Ecto neural progenitor cell (in vitro differentiated cells): ENCODE measurements at places on chromosomes 5 and 9.

DNA sequence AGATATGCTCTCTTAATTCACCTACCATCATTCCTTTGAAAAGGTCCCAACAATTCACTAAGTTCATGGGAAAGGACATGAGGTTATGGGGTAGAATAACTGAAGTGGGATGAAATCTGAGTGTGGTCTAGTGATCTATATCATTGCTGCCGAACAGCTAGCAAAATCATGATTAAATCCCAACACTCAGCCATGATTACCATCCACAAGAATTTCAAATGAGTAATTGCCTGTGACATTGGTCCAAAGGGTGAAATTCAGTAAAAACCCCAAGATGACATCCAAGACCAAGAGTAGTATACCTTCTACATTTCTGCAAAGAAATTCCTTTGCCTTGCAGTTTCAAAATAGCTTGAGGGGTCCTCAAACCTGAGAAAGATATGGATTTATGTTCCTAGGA lies 225.6 kb downstream of the SPOCK1 start:
- no peak for DNase-seq

DNA sequence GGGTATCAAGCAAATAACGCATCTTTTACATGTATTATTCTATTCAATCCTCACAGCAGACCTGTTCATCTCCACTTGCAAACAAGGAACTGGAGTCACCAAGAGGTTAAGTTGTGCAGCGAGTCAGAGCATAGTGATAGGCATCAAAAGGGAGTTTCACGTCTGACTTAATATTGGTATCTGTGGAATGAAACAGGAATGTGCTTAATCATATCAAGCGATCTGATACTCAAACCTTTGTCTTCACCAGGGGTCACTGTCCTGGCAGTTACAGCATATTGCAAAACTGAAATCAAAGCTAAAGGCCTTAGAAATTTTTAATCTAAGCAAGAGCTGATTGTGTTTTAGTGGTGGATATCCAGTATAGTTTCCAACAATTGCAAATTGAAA lies 271.6 kb downstream of the PLK2 start:
- no peak for DNase-seq

DNA sequence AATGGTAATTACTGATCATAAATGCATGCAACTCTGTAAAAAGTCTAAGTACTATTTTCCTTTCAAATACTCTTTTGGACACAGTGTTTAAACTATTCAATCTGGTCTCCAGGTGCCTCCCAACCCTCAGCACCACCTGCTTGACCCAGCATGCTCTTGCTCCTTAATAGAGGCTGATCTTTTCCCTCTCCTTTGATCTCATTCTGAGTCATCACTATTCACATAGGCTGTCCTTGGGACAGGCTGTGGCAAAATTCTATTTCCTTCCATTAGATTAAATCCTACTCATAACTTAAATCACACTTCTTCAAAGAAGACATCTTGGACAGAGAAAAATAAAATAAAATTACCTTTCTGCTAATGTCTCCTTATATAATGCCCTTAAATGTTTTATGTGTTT lies 199.4 kb upstream of the ST8SIA4 start:
- no peak for DNase-seq

- no peak for DNase-seq
These were observed 661.6 kb upstream of the C9orf72 start for GRCh38 chr9:28234894-28235277.

DNA sequence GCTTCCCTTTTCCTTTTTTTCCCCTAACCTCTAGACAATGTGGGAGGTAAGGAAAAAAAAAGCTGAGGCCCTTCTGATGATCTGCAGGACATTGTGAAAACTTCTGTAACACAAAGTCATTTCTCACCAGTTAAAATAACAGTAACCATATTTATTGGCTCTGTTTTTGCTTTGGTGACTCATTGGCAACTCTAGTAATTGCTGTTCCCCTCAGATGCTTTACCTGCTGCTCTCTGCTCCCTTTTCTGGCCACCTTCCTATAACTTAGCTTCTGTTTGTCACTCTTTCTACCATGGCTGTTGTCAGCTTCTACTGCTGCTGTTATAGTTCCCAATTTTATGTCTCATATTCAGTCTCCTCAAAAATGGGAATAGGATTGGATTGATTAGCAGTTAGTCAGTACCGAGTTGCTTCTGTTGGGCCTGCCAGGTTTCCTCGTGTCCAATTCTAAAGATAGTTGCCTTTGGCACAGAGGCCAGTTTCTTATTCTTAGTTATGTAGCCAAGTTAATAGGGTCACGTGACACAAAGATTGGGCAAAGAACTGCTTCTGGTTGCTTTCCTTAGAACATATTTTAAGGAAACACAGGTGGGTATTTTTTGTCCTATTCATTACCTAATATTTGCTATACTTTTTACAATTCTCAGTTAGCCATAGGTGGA lies 16.8 kb downstream of the SCAMP1 start:
- DNase-seq, result no peak

- DNase-seq, result no peak
These were observed 26.8 kb upstream of the GABRP start for GRCh38 chr5:170756691-170757090.

DNA sequence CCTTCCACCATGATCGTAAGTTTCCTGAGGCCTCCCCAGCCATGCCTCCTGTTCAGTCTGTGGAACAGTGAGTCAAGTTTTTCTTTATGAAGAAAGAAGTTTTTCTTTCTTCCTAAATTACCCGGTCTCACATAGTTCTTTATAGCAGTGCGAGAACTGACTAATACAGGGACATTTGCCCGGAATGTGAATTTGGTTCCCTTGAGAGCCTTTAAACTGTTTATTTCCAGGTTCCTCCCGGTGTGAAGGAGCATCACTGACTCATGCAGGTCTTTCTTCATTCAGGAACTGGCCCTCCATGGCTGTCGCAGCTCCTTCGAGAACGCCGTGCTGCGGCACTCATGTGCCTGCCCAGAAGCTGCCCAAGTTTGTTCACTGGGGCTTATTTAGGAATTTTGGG lies 87.7 kb downstream of the PTCH1 start:
- DNase-seq, result no peak

DNA sequence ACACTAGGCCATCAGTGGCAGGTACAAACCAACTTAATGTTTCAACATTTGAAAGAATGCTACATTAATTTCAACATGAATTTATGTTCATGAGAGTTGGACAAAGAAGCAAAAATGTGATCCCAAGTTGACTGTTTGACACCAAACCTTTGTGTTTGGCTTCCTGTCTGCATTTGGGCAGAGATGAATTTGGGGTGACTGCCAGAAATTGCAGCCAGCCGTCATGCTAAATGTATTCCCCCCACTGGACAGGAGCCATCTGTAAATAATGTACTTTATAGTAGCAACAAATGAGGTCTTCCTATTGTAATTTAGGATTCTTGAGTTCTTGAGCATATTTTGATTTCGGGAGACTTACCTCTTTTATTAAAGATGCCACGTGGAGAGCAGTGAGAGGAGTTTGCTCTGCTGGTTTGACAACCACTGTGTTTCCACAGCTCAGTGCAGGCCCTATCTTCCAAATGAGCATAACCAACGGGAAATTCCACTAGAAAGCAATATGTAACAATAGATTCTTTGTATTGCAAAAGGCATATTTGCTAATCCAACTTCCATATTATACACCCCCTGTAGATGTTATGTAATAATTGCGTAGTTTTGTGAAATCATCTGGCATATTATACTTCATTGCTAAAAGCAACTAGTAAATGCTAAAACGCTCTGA lies 27.6 kb downstream of the ALDH1A1 start:
- no peak for DNase-seq

GRCh38 chr5:38265546-38266179 lies 7.3 kb downstream of the EGFLAM start:
- DNase-seq, result peak; percentile 88

GRCh38 chr5:61186634-61187033 lies 24.4 kb upstream of the SMIM15 start:
- DNase-seq, result no peak

DNA sequence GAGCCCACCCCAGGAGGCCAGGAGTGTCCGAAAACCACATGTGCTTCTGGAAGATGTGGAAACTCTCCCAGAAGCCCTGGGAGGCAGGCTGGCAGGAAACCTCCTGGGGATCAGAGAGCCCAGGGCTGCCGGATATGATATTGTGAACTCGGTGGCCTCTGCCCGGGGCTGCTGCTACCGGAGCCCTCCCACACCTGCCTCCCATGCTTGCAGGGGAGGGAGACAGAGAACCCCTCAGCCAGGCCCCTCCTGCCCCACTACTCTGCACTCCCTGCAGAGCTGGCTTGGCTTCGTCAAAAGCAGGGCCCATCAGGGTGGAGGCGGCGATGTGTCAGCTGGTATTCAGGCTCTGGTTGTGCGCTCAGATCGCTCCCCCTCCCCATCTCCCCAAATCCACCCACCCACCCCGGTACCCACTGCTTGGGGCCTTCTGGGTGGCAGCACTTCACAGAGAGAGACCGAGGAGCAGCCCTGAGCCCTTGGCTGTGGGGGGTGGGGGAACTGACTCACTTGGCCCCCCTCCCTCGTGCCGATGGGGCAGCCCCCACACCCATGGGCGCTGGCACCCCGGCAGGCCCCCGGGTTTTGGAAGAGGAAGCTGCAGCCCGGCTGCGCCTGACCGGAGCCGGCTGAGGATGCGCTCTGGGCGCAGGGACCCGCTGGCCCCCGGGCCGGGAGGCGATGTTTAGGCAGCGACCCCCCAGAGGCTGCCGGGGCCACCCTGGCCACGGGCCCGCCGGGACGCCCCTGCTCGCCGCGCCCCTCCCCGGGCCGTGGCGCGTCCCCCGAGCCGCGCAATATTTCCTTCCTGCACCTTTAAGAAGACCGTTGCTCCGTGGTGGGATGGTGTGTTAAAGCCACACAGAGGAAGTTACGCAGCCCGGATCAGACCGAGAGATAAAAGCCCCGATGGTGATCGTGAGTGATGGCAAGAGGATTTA lies 786 bp upstream of the NTNG2 start:
- peak; percentile 54 for DNase-seq

- DNase-seq, result no peak
These were observed 359.6 kb downstream of the DEPDC1B start for GRCh38 chr5:60340326-60340725.

DNA sequence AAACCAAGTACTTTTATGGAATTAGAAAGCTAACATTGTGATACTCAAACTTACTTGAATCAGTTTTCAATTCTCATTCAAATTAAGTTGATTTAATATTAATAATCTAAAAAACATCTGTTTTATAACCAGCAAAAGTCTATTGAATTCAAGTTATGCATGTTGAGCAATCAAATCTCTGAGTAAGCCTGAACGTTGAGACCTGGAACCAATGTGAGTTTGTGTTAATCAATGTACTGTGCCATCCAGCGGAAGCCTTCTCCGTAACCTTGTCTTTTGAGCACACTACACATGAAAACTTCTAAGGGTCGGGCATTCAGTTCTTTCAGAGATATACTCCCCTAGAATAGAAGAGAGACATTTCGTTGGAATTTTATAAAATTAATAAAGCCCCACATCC lies 25.9 kb downstream of the SAR1B start:
- DNase-seq, result no peak

DNA sequence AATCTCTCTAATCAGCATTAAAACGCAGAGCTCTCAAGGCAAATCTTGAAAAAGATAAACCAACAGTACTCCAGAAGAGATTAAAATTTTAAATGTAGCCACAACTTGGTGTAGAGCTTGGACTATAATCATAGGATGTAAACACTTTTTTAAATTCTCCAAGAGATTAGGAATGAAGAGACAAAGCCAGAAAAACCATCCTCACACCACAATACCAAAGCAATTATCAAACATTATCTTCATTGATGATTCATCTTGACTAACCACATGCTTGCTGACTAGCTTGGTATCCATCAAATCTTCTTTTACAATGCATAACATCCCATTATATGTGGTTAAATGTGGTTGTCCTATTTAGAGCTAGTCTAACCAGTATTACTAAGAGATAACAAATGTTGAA lies 815.1 kb downstream of the TLE1 start:
- no peak for DNase-seq

DNA sequence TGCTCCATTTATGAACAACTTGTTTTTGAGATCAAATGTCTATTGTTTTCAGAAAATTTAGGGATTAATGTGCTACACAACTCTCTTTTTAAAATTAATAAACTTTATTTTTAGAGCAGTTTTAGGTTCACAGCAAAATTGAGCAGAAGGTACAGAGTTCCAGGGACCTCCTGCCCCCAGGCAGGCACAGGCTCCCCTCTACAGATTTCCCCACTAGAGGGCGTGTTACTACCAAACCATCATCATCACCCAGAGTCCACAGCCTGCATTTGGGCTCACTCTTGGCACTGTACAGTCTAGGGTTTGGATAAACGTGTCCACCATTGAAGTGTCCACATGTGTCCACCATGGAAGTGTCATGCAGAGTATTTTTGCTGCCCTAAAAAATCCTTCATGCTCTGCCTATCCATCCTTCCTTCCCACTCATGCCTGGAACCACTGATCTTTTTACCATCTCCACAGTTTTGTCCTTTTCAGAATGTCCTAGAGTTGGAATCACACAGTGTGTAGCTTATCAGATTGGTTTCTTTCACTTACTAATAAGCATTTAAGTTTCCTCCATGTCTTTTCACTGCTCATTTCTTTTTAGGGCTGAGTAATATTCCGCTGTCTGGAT lies 61.7 kb downstream of the MRPL36 start:
- DNase-seq, result peak; percentile 49
